Right renal pelvis (tissue), 4 donors: ENCODE measurements at places on chromosomes 5 and 9. TPM values are rescaled to one million over a fixed set of nuclear protein-coding genes. Genes with fewer than 3 reads are reported as not detected.

The PCDHAC2 gene
- 0.54 TPM for polyA plus RNA-seq

The TNC gene
- 435 TPM for polyA plus RNA-seq

DNA sequence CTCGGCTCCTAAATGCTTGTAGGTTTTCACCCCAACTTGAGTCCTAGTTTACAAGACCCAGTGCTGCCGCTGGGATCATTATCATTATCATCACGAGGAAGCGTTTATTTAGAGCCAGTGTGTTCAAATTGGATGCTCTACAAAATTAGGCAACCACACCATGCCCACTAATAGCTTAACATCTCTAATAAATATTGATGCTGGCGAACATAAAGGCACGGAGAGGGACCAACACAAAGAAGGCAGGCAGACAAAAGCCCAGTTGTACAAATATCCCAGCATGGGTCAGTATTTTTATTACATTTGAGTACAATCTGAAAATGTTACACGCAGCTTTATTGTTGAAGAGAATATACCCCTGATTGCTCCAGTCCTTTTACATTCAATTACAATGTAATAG, 4.7 kb downstream of the CFAP77 start:
- DNase-seq = no peak

GRCh38 chr5:36452424-36453006, 150.8 kb upstream of the RANBP3L start:
- DNase-seq = no peak
